NAMALWA (cell line): ENCODE measurements at places on chromosomes 1 and 21.

- no peak for DNase-seq
These were observed 234.7 kb downstream of the CACNA1E start for GRCh38 chr1:181718034-181718433.

GRCh38 chr1:212402666-212403321 is 11.9 kb downstream of the PACC1 start:
- no peak for DNase-seq

DNA sequence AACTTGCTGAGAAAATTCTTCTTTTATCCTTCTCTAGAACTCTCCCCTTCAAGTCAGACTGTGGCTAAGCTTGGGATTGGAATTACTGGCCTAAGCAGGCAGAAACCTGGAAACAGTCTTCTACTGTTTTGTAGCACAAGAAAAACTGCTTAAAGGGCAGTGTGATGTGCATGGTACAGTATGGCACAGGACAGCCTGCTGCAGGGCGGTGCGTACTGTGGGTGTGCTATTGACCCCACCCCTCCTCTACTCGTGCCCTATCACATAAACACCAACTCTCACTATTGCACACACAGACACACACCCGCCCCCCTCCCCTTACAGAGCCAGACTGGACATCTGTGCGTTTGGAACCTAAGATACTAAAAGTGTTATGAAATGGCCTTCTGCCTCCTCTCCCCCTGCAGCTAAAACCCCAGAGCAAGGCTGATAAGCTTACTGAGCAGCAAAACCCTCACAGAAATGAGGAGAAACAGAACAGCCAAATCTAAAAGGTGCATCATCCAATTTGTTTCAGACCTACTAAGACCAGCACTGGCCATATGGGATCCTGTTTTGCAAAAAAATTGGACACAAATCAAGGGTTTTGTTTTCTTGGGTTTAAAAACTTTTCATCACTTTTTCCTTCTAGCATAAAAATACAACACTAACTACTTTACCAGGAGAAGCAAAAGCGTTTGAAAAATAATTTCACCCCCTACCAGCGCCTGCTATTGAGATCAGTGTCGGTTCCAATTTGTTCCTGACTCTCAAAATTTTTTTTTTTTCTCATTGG is 355.8 kb upstream of the LYPLAL1 start:
- no peak for DNase-seq

GRCh38 chr1:174534789-174535188 is 87.0 kb downstream of the GPR52 start:
- DNase-seq: no peak

GRCh38 chr1:78464449-78464891 is 26.3 kb upstream of the PTGFR start:
- DNase-seq: no peak

DNA sequence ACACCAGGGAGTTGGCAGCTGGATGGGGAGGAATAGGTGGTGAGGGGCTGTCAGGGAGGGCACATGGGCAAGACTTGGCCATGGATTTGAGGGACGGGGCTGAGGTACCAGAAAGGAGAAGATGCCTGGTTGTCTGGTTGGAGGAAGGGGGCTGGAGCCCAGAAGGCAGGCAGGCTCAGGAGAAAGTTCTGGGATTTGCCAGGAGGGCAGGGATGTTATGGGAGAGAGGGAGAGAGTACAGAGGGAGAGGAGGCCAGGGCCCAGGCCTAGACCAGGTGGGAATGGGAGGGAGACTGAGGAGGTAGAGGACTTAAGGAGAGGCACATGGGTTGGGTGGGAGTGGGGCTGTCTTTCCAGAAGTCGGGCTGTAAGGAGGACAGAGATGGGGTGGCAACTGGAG is 4.3 kb downstream of the A3GALT2 start:
- no peak for DNase-seq

- no peak for DNase-seq
These were observed 54.2 kb downstream of the HIVEP3 start for GRCh38 chr1:41864471-41865040.

GRCh38 chr1:176904057-176904751 is 260.3 kb downstream of the ASTN1 start:
- DNase-seq: no peak
